ENCODE measurements at places on chromosomes 11 and 22.

DNA sequence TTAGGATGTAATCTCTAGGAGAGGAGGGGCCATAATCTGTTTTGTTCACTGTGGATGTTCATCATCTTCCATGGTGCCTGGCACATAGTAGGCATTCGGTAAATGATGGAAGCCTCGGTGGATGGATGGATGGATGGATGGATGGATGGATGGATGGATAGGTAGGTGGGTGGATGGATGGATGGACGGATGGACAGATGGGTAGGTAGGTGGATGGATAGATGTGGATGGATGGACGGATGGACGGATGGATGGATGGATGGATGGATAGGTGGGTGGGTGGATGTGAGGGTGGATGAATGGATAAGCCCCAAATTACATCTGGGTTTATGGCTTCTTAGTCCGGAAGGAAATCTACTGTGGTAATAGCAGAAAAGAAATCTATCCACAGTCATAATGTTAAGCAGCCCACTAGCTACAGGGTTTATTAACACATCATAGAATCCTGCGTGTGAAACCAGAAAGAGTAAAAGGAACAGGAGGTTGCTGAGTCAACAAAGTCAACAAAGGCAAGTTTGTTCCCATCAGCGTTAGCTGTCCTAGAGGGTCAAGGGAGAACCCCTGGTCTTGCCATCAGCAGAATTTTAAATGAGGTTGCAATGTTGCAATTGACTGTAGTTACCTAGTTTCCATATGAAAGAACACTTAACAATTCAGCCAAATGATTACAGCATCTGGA lies 82.8 kb downstream of the C11orf91 start:
- no peak for DNase-seq

DNA sequence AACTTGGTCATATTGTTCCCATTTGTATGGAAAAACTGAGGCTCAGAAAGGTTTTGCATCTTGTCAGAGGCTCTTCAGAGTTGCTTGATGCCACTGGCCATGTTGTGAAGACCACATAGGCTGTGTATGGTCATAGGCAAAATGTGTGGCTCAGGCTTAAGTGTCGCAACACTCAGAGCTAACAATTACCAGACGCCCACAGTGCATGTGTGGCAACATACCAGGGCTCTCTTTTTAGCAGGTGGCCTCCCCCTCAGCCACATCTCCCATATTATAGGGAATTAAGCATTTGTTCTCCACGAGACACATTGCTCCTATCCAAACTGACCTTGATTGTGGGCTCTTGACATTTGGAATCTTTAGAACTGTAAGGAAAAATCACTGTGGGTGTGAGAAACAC lies 802.5 kb downstream of the DLG2 start:
- no peak for DNase-seq

- DNase-seq, result no peak
Observed at GRCh38 chr11:95337972-95338429, 107.0 kb upstream of the SESN3 start.

GRCh38 chr11:83456075-83456474 lies 169.9 kb upstream of the CCDC90B start:
- no peak for DNase-seq

DNA sequence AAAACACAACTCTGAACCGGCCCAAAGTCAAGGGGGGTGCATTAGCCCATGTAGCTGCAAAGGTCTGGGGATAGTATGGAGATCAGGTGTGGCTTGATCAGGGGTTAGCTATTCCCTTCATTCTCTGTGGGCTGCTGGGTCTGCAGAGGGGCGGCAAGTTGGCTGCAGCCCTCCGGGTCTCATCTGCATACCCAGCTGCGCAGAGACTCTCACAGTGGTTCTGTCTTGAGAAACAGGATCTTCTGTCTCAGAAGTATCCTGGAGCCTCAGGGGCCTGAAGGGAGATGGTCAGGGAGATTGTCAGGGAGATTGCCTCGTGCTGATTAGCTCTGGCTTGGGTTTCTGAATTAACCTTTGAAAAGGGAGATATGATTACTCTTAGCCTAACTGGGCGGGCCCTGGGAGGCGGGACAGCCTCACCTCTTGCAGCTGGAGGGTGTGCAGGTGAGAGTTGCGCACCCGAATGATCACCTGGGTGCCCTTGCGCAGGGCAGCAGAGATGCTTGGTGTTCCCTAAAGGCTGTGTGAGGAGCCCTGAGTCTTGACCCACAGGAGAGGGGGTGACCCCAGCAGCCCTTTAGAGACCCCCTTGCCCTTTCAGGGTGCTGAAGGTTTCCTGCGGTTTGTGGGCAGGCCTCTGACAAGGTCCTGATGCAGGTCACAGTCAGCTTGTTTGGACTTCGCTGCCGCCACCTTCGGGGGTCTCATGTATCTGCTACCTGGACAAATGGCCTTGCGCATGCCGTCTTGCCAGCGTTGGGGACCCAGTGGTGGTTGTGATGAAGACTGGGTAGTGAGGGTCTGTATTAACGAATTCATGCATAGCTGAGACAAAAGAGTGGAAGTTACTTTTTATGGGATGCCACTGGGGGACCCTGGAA lies 7.3 kb downstream of the ARHGAP8 start:
- no peak for DNase-seq

GRCh38 chr11:134032501-134033091 lies 36.3 kb upstream of the JAM3 start:
- DNase-seq, result peak; percentile 59

- DNase-seq, result no peak
Observed at GRCh38 chr11:11985016-11985715, 23.3 kb downstream of the DKK3 start.

DNA sequence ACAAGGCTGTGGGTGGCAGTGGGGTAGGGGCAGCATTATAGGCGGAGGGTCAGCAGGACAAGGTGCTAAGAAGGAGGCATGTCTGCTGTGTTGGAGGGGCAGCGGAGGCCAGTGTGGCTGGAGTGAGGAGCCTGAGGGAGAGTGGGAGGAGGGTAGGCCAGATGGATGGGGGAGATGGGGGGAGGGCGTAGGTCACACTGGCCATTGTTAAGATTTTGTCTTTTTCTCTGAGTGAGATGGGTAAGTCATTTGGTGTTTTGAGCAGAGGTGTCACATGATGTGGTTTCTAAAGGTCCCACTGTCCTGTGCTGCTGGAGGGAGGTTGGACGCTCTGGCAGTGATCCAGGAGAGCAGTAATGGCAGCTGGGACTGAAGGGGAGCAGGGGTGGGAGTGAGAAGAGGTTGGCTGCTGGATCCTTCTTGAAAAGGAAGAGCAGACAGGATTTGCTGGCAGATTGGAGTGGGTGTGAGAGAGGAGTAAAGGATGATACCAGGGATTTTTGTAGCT lies 9.8 kb downstream of the PPP6R3 start:
- DNase-seq, result no peak

GRCh38 chr22:27715106-27715505 lies 86.5 kb downstream of the MN1 start:
- peak; percentile 84 for DNase-seq

GRCh38 chr11:21485006-21485405 lies 707.9 kb upstream of the ANO5 start:
- peak; percentile 2 for DNase-seq

GRCh38 chr11:43907028-43907975 lies 26.7 kb downstream of the ALKBH3 start:
- DNase-seq, result no peak

- no peak for DNase-seq
Observed at GRCh38 chr22:48478529-48479265, 1349.0 kb downstream of the BRD1 start.

GRCh38 chr11:63906585-63906984 lies 10.4 kb downstream of the RCOR2 start:
- no peak for DNase-seq

GRCh38 chr22:42439821-42440674 lies 7.8 kb upstream of the NFAM1 start:
- no peak for DNase-seq

GRCh38 chr11:9151631-9152030 lies 60.2 kb upstream of the SCUBE2 start:
- no peak for DNase-seq

DNA sequence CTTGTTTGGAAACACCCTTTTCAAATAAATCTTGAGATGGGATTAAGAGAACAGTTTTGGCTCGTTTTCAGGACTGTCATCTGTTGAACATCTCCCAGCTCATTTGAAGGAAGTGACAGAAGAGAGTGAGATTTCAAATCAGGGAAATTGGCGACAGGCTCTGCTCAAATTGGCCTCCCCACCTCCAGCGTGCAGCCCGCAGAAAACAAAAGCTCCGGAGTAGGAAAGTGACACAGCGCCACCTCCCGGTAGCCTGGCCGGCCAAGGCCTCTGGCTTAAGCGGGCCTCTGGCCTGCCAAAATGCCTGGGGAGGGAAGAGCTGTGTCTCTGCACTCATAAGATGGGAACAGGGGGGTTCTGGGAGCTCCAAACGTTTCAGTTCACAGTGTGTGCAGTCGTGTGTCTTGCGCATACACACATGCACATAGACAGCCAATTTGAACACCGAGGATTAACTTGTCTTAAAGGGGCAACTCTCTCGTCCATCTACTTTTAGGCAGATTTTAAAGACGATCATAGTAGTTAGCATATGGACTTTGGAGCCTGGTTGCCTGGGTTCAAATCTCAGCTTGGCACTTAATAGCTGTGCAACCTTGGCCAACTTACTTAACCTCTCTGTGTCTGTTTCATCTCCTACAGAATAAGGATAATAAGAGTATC lies 132.7 kb upstream of the RCN1 start:
- DNase-seq, result peak; percentile 35

- DNase-seq, result no peak
Observed at GRCh38 chr22:26289611-26290101, 120.4 kb downstream of the SEZ6L start.

GRCh38 chr11:110297726-110298300 lies 1.4 kb upstream of the RDX start:
- DNase-seq, result no peak

DNA sequence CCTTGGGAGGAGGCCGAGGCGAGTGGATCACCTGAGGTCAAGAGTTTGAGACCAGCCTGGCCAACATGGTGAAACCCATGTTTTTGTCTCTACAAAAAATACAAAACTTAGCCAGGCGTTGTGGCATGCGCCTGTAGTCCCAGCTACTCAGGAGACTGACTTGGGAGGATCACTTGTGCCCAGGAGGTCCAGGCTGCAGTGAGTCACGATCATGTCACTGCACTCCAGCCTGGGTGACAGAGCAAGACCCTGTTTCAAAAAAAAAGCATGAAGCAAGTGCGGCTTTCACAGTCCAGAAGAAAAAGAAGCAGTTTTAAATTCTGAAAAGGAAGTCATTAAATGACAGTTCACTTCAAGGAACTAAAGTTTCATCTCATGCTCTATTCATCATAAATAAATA lies 7.1 kb upstream of the LTO1 start:
- no peak for DNase-seq

- no peak for DNase-seq
Observed at GRCh38 chr22:37007651-37008050, 11.6 kb downstream of the TST start.

Measured in hippocampal formation (tissue), 2 donors.